ENCODE measurements at places on chromosomes 13 and 19.

DNA sequence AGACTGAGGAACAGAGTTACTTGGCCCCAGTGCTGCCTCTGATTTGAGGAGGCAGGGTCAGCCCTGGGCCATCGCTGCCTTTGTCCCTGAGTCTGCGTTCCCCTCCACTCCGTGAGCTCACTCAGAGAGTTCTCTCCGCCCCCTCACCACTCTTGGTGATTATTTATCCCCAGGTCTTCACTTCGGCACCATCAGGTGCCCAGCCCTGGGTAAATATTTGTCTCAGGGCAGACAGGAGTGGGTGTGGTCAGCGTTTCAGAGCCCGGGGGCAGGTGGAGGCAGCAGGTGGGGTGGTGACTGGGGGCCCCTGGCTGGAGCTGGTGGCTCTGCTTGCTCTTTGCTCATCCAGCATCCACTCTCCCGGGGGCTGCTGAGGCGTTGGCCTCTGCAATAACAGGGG lies 20.6 kb downstream of the PPP1R37 start:
- DNase-seq: no peak

DNA sequence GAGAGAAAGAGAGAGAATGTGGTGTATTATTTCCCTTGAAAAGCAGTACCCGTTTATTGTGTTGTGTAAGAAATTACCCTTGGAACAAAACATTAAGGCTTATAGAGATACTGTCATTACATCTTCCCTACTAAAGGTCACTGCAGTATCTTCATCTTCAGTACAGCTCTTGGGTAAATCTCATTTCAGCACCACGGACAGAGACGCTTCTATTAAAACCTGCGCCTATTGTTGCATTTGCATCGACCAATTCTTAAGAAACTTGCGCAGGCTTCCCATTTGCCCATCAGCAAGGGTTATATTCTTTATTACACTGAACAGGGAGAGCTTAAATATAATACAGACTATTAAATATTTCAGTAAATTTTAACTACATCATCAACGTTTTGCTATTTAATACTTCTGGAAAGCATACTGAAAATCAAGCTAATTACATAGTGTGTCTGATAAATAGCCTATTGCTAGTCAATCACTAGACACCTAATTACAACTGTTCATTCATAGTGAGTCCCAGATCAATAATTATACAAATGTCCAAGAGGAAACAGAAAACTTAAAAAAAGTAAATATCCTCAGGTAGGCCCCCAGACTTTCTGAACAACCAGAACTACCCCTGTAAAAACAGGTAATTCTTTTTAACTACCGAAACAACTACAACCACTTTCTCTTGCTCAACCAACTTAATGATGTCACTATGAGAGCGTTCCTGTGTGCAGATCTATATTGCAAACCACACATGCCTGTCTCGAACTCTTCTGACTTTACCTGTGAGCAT lies 350.6 kb downstream of the LIG4 start:
- peak; percentile 47 for DNase-seq

DNA sequence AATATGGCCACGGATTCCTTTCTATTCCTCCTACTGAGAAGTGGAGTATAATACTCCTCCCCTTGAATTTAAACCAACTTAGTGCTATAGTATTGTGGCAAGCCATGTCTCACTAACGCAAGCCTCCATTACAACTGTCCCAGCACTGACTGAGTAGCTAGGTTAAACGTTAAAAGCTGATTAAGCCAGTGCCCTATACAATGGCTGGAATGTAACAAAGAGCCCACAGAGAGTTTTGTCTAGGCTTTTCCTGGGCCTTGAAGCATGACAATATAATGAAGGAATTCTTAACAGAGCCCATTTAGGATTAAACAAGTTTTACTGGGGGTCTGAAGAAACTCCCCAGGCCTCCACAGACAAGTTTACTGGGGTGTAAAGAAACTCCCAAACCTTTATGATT lies 254.5 kb upstream of the DACH1 start:
- no peak for DNase-seq

GRCh38 chr13:27304611-27305010 lies 34.0 kb downstream of the RASL11A start:
- DNase-seq: no peak

GRCh38 chr19:31089681-31090080 lies 259.6 kb downstream of the TSHZ3 start:
- no peak for DNase-seq

GRCh38 chr19:29851769-29852521 lies 40.2 kb downstream of the CCNE1 start:
- DNase-seq: no peak

DNA sequence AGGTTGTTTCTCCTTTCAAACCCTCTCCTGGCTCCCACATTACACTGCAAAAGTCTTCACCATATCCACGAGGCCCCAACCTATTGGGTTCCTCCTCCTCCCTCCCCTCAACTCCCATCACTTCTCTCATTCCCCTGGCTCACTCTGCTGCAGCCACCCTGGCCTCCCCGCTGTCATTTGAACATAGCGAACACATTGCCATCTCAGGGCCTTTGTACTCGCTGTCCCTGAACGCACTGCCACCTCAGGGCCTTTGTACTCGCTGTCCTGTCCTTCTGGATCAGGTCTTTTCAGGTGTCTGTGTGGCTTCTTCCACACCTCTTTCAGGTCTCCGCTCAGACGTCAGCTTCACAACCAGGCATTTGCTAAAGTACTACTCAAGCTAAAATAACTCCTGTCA lies 1.7 kb downstream of the CCDC61 start:
- no peak for DNase-seq

- no peak for DNase-seq
These were observed 23.5 kb upstream of the LAIR1 start for GRCh38 chr19:54387991-54388801.

DNA sequence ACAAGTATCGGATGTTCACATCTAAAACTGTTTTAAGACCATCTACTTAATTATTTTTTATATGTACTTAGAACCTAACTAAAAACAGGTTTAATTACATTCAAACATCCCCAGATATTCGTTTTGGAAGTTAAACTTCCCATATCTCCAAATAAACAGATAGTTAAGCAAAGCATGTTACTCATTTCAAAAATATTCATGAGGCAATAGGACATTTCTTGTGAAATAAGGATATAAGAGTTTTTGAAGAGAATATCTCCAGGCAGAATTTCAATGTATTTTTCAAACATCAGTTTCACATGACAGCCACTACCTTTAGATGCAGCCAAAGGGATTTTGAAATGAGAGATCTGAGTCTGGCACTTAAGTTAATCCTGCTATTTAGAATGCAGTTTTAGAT lies 697.5 kb downstream of the SLITRK1 start:
- no peak for DNase-seq

DNA sequence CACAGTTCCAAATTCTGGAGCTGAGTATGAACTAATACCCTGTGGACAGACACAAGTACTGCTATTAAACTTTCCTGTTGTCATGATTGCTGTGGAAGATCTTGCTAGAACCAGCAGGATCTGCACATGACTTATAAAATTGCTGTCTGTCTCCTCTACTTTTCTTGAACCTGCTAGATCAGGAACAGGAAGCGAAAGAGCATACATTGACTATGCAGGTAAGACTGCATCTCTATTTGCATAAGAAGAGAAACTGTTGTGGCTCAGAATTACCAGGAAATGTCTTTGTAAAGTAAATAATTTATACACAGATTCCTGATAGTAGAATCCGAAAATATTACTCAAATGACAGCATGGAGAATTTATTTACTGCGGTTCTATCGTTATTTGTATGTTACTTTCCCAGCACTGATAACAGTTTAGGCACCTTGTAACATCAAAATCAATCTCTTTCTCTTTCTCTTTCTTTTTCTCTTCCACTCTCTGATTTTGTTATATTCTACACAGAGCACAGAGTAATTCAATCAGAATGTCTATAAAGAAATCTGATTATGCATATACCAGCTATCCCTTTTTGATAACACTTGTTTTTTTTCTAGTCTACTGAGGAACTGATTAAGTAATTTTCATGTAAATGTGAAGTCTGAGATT lies 226.5 kb downstream of the MYO16 start:
- DNase-seq: no peak

DNA sequence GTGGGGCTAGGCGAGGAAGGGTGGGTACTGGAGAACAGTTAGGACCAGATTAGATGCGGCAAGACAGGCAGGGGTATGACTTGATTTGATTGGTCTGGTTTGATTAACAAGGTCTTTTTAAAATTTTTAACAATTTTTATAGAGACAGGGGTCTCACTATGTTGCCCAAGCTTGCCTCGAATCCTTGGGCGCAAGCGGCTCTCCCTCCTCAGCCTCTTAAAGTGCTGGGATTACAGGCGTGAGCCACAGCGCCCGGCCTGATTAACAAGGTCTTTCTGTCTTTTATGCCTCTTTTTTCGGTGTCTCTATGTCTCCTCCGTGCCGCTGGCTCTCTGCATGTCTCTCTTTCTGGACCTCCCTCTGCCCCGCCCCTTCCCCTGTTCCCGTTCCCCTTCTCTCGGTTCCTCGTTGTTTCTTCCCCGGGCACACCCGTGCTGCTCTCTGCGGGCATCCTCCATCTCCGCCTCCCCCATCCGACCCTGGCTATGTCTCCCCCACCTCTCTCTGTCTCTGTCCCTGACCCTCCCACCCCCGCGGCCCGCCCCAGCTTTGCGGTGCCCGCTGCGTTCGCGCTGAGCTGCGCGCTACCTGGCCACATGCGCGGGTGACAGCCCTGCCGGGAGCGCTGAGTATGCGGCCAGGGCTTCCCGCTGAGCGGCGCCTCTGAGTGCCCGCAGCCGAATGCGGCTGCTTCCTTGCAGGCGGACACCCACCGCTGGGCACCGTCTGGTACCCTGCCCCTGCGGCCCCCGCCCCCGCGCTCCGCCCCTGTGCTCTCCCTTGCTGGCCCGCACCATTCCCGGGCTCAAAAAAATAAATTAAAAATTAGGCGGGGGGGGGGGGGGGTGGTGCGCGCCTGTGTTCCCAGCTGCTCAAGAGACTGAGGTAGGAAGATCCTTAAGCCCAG lies 8.1 kb upstream of the SDHAF1 start:
- no peak for DNase-seq

DNA sequence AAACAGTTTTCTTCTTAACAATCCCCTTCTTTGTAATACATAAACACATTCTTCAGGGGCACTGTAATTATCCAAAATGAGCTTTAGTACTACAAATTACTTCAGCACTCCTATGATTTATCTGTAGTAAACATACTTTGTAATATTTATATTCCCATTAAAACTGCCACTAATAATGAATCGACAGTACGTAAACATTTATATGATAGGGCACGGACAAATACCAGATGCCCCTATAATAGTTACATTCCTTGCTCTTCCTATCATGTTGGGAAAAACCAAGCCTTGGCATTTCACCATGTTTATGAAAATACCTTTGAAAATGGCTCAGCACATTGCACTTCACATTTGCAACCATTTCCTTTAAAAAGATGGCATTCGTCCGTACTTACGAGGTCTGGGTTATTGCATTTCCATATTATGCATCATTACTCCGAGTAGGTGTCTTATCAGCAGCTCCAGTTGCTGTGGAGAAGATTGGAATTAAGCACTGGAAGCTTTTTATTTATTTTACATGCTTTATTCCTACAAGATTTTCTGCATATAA lies 1043.4 kb downstream of the DIAPH3 start:
- DNase-seq: no peak

GRCh38 chr19:32397671-32398101 lies 7.9 kb upstream of the DPY19L3 start:
- DNase-seq: peak; percentile 29

DNA sequence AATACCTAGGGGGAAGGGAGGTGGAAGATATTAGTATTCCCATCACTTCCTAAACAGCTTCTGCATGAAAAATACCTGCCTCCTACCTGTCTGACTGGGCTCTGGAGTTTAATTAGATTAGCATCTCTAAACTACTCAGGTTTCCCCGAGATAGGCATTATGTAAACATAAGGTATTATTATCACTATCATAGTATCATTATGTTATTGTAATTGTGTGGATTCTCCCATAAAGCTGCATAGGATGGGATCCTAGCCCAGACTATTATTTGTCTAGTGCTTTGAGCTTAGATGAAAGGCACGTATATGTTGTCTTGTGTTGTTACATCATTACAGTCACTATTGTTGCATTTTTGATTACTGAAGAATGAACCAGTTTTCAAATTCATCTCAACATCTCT lies 115.2 kb upstream of the SOX21 start:
- DNase-seq: no peak

GRCh38 chr19:7515645-7516151 lies at the start of gene ZNF358:
ZNF358 (plus strand) TSS chr19:7516103; CDS start chr19:7519243, 3,140 bp downstream.
- no peak for DNase-seq

GRCh38 chr19:1618157-1619093 lies 13.2 kb upstream of the UQCR11 start:
- no peak for DNase-seq

GRCh38 chr13:99873141-99873540 lies 98.4 kb downstream of the ZIC5 start:
- no peak for DNase-seq

GRCh38 chr13:36766295-36766694 lies 52.7 kb upstream of the RFXAP start:
- no peak for DNase-seq

DNA sequence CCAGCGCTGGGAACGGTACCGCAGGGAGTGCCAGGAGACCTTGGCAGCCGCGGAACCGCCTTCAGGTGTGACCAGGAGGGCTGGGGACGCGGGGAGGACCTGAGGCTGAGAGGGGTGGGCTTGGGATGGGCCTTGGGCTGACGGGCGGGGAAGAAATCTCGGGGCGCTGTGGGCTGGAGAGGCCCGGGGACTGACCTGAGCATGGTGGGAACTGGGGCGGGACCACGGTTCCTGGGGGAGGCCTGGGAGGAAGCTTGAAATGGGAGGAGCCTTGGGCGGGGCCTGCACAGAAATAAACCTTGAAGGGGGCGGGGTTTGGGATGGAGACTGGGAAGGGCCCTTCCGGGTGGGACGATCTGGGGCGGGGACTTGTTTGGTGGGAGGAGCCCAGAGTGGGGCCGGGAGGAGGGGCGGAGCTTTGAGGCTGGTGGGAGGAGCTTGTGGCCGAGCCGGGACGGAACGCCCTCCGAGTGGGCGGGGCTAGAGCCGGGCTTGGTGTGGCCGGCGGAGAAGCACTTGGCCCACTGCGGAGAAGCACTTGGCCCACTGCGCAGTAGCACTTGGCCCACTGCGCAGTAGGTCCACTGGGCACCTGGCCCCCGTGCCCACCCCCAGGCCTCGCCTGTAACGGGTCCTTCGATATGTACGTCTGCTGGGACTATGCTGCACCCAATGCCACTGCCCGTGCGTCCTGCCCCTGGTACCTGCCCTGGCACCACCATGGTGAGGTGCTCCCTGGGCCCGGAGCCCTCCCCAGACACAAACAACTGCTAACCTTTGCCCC lies 2.8 kb downstream of the GIPR start:
- peak; percentile 72 for DNase-seq

- no peak for DNase-seq
These were observed 237.7 kb downstream of the TEX29 start for GRCh38 chr13:111557921-111558699.
